ENCODE measurements at places on chromosomes 12 and 14. TPM values are rescaled to one million over a fixed set of nuclear protein-coding genes. Genes with fewer than 3 reads are reported as not detected.

DNA sequence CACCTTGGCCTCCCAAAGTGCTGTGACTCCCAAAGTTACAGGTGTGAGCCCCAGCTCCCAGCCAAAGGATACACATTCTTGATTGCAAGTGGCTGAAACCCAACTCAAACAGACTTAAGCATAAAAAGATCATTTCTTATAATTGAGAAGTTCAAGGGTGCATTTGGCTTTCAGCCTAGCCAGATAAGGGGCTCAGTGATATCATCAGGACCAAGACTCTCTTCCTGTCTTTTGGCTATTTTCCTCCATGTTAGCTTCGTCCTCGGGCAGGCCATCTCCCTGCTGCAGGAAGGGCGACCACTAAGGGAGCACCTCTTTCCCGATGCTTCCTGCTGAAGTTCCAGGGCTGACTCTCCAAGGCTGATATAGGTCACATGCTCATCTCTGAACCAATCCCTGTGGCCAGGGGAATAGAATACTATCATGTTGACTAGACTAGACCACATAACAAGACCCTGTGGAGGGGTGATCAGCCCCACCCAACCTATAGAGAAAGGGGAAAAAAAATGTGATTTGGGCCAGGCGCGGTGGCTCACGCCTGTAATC, 9.8 kb upstream of the KRT8 start:
- no peak for DNase-seq

DNA sequence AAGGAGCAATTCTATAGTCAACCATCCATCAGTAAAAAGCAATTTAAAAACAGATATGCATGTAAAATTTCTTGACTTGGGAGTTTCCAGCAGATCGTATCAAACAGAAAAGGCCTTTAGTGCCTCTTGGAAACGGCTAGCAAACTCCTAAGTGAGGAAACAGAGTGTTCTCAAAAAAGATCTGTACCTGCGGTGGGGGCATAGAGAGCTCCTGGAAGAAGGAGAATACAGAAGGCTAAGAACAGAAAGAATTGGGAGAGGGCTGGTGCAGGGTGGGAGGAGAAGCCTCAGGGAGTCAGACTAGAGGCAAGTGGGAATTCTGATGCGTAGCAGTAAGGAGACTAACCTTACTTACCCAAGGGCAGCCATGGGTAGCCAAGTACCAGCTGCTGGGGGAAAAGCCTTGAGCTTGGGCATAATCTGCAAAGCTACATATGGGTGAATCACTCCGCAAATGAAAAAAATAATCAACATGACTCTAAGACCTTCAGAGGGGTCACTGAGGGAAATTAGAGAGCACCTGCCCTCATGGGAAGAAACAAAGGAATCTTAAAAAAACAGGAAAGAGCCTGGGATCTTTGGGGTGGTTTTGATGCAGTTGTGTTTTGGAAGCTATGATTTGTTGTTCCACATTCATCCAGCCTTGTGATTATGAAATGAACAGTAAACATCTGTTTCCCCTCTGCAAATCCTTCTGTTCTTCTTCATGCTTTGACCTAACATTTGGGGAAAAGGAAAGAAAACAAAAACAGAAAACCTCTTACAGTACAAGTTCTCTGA, 10.4 kb downstream of the RHOJ start:
- no peak for DNase-seq

GRCh38 chr14:49898485-49898884, 5.6 kb downstream of the ARF6 start:
- DNase-seq, result no peak

GRCh38 chr12:91273560-91273959, 90.9 kb upstream of the DCN start:
- DNase-seq, result no peak

- DNase-seq, result peak; percentile 15
These were observed 66.2 kb downstream of the PTGER2 start for GRCh38 chr14:52380294-52380693.

DNA sequence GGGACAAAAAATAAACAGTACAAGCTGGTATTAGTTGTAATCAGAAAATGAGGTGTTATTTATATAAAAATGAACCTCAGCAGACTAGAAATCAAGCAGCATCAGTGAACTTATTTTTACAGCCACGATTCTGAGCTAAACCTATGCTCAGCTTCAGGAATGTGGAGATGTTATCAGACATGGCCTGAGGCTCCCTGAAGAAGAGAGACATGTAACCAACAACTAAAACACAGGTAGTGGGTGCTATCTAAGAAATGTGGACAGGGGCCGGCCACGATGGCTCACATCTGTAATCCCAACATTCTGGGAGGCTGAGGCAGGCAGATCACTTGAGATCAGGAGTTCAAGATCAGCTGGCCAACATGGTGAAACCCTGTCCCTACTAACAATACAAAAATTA, 534.3 kb downstream of the VRK1 start:
- DNase-seq, result no peak

- DNase-seq, result no peak
These were observed 7.8 kb downstream of the SLC38A1 start for GRCh38 chr12:46260913-46261476.

DNA sequence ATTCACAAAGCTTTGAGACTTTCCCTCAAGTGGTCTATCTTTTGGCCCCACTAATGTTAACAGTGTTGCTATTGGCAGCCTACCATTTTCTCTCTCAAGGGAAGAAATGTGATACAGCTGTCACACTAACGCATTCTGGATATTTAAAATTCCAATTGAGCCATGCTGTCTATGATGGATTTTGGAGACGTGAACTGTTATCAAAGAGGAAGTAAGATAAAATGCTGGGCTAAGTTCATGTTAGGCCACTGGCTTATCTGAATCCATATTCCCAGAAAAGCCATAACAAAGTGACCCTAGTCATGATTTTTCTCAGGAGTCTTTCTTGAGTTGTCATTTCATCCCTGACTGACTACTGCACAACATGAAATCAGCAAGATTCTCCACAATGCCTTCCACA, 200.2 kb downstream of the PHLDA1 start:
- peak; percentile 8 for DNase-seq

- DNase-seq, result no peak
These were observed 294.0 kb downstream of the LRFN5 start for GRCh38 chr14:41900644-41901043.

DNA sequence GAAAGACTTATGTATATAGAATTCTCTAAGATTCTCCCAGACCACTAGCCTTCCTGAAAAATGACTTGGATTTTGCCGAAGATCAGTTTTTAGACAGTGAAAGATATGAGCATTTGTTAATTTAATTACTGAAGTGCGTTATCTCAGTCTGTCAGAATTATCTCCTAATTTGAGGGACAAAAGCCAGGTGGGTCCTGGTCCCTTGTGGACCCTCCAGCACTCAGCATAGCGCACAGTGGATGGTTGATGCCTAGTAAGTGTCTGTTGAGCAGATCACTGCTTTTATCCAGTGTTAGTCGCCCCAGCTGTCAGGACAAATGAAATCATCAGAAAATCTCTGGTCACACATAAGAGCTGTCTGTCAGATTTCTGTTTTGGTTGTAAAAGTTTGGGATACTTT, 80.4 kb downstream of the EML1 start:
- no peak for DNase-seq

DNA sequence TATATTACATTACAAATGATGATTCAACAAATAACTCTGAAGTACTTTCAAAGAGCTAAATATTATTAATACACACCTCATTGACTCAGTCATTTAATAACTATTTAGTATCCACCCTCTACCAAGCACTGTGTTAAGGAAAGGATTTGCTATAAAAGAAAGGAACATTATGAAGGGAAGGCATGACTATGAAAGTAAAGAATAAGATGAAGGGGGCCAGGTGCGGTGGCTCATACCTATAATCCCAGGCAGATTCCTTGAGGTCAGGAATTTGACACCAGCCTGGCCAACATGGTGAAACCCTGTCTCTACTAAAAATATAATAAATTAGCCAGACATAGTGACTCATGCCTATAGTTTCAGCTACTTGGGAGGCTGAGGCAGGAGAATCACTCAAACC, 107.9 kb downstream of the PLCZ1 start:
- no peak for DNase-seq

GRCh38 chr12:111412007-111412829, 6.5 kb downstream of the SH2B3 start:
- peak; percentile 84 for DNase-seq

DNA sequence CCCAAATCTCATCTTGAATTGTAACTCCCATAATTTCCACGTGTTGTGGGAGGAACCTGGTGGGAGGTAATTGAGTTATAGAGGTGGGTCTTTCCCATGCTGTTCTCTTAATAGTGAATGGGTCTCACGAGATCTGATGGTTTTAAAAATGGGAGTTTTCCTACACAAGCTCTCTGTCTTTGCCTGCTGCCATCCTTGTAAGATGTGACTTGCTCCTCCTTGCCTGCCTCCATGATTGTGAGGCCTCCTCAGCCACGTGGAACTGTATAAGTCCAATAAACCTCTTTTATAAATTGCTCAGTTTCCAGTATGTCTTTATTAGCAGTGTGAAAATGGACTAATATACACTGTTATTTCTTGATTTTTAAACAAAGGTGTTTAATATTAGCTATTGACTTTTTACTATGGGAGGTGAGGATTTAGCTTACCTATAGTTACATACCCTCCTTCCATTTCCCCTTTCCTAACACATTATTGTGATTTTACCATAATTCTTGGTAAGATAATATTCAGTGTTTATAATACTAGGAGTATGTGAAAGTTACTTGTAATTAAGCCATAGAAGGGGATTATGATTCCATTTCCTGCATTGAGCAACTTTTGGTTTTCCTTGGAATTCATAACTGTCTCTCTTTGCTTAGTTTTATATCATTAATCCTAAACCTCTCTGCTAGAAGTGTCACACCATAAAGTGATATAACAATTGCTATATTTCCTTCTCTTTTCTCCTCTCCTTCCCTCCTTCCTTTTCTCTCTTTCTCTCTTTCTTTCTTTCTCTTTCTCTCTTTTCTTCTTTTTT, 151.0 kb upstream of the KRAS start:
- DNase-seq, result no peak

DNA sequence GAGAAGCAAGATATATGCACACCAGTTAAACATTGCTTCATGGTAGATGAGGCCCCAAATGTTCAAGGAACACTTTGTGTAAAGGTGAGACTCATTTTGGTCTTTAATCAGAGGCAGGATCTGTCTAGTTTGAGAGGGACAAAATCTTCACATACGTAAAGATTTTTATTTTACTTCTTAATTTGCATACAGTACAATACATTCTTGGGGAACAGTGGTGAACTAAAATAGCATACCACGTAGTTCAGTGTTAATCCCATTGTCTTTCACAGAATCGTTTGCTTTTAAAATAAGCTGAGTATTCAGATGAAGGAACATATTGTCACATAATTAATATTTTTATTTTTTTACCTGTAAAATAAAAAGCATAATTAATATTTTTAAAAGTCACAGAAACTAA, 43.3 kb downstream of the GPATCH2L start:
- DNase-seq, result no peak

GRCh38 chr12:3171195-3171591, 94.0 kb downstream of the TSPAN9 start:
- DNase-seq, result no peak

DNA sequence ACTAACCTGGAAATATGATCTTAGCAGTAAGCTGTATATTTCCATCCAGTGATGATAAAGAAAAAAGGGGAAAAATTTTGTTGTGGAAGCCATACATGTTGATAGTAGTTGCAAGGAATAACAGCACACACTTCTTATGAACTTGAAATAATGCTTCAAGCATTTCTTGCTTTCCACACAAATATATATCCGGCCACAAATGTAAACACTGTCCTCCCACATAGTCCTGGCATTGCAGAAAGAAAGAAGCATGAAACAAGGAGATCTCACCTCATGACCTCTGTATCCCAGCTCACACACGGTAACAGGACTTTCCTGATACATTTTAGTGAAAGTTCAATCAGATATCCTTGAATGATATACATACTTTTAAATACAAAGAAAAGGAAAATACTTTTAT, 56.0 kb downstream of the LLPH start:
- no peak for DNase-seq

- DNase-seq, result peak; percentile 77
These were observed 361.5 kb downstream of the EGLN3 start for GRCh38 chr14:33589334-33589733.

DNA sequence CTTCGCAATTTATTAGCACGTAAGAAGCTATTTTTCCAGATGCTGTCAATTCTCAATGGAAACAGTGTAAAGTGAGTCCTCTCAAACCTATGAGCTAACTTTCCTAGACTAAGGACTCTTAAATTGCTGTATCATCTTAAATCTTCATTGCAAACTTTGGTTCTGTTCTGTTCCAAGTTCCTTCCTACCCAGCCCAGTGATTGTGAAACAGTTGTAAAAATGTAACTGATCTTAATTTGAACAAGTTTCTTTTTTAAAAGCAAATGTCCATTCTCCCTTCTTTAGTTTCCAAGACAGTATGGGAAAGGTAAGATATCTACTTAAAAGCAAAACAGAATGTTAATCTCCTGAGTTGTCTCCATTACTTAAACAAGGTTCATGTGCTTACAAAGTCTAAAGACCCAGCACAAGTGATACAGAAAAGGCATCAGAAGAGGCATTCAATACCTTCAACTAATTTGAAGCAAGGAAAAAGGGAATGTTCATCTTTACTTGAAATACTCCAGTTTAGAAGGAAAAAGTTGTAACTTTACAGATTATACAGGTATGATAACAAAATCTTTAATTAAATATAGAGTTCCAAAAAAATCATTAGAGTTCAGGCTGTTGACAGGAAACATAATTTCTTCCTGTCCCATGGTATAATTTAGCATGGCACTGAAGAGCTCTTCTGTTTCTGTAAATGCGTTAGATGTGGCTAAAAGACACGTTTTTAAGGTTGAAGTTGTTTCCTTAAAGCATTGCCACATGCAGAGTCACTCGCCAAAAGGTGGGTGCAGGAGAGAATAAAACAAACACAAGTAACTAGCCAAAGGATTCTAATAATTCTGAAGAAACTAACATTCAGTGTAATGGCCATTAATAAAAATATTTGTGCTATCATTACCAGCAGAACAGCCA, 101.5 kb upstream of the USP15 start:
- no peak for DNase-seq

GRCh38 chr14:61323970-61324369, 2.6 kb downstream of the PRKCH start:
- no peak for DNase-seq

DNA sequence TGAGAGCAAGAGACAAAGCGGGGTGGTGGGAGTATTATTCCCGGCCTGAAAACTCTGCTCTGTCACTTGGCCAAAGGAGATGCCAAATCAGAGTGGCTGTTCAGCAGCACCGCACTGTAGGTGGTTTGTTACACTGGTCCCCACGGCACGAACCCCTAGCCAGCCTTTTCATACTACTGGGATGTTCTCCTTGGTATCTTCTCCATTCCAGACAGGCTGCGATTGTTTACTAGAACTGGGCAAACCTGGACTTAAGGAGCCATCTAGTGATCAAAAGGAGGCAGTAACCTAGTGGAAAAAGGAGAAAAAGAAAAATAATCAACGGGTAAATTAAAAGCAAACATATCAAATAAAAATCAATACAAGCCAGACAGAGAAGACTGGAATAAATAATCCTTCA, 58.9 kb upstream of the TMTC2 start:
- DNase-seq, result no peak

- DNase-seq, result no peak
These were observed 645.2 kb downstream of the VRK1 start for GRCh38 chr14:97442363-97442762.

Gene GLT1D1
- total RNA-seq, result 1.9 TPM

Gene KRT79
- total RNA-seq, result 0.57 TPM

Gene ETFBKMT
- total RNA-seq, result 1.0 TPM

Gene NDUFA12
- total RNA-seq, result 376 TPM

Gene KCNH5
- total RNA-seq, result 3.7 TPM

Gene RFC5
- 57.0 TPM for total RNA-seq

Gene KRT6C
- not detected for total RNA-seq

Gene ANKS1B
- total RNA-seq, result 36.8 TPM

Gene KRT80
- 5.5 TPM for total RNA-seq

Gene LRRC10
- total RNA-seq, result not detected

Gene RIMBP2
- total RNA-seq, result 2.2 TPM

Gene GPX2
- total RNA-seq, result not detected

Gene LYZ
- not detected for total RNA-seq

Gene SRGAP1
- total RNA-seq, result 0.91 TPM

Measured in Daoy (cell line).